ENCODE measurements at places on chromosomes 1 and 21.
A peak's percentile ranks its signal among the peaks of the same experiment; 100 is the strongest.

DNA sequence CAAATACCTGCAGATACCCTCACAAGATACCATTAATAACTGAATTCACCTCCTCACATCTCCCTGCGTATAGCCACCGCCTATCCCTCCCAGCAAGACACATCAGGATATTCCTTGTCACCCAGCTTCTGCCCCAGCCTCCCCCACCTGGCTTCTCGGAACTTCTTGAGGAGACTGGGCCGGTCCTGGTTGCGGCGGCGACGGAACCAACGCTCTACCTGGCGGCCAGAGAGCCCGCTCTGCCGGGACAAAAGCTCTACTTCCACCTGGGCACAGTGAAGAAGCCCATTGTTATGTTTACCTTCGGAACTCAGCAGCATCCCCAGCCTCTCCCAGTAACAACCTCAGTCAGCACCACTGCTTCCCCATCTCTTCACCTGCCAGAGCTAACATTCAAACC, 6.7 kb downstream of the CERS2 start:
- no peak overlapping the region for H3K27ac ChIP-seq
- peaks cover 27% of the 10 kb centered on the region for H3K4me1 ChIP-seq
- H3K36me3 ChIP-seq, result peaks cover 81% of the 10 kb centered on the region
- DNase-seq, result no peak

DNA sequence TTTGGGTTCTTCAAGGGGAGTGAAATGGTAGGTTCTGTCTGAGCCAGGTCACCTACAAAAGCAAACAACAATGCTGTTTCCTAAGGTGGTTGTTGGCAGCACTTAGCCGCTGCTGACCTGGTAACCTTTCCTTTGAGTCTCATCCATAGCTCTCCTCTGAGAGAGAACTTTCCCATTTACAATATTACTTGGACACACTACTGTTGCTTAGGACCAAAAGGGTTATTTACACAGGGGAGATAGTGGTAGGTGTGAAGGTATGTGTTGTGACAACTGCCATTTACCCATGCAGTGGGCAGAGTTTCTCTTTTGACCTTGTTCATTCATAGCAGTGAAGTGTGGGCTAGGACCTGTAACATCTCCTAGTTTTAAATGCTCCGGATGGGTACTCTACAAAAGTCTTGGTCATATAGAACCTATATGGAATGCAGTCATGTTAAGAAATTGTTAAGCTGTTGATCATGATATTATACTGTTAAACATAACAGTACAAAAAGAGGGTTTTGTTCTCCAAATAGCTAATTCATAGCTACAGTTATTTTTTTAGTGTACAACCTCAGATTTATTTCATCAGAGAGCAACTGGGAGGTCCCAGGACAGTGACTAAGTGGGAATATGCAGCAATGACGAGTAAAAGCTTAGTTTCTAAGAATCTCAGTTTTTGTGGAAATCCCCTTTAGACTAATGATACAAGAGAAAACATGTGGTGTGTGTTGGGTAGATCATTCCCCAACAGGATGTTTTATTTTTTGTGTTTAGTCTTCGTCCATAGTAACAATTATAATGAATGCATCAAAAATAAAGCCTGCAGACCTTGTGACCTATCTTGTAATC, 219.7 kb downstream of the NFIA start:
- H3K4me1 ChIP-seq, result no peaks in the 10 kb centered on the region
- H3K4me3 ChIP-seq, result no peak overlapping the region
- H3K36me3 ChIP-seq, result no peaks in the 10 kb centered on the region
- no peak for DNase-seq
- H3K27me3 ChIP-seq, result no peaks in the 10 kb centered on the region

GRCh38 chr1:37634992-37635902, 555 bp upstream of the RSPO1 start:
- H3K27ac ChIP-seq, result no peak overlapping the region
- H3K4me1 ChIP-seq, result no peaks in the 10 kb centered on the region
- no peaks in the 10 kb centered on the region for H3K36me3 ChIP-seq
- no peak for DNase-seq
- peaks cover 44% of the 10 kb centered on the region for H3K27me3 ChIP-seq
- no peak overlapping the region for H3K4me3 ChIP-seq

- H3K27ac ChIP-seq, result no peak overlapping the region
- peaks cover 8% of the 10 kb centered on the region for H3K27me3 ChIP-seq
- H3K4me1 ChIP-seq, result no peaks in the 10 kb centered on the region
- peak; percentile 51 for DNase-seq
- H3K36me3 ChIP-seq, result no peaks in the 10 kb centered on the region
- no peak overlapping the region for H3K4me3 ChIP-seq
These were observed 8.5 kb upstream of the ERG start for GRCh38 chr21:38506661-38507281.

- H3K27ac ChIP-seq, result no peak overlapping the region
- no peak for DNase-seq
These were observed 114.6 kb upstream of the PRDX6 start for GRCh38 chr1:173362543-173362942.

GRCh38 chr1:48943393-48943792, 166.7 kb upstream of the BEND5 start:
- no peaks in the 10 kb centered on the region for H3K27me3 ChIP-seq
- no peaks in the 10 kb centered on the region for H3K4me1 ChIP-seq
- H3K4me3 ChIP-seq, result no peak overlapping the region
- DNase-seq, result no peak
- H3K36me3 ChIP-seq, result no peaks in the 10 kb centered on the region

- H3K36me3 ChIP-seq, result no peaks in the 10 kb centered on the region
- DNase-seq, result no peak
- no peak overlapping the region for H3K27ac ChIP-seq
- H3K4me3 ChIP-seq, result no peak overlapping the region
- no peaks in the 10 kb centered on the region for H3K4me1 ChIP-seq
These were observed 227.1 kb downstream of the LRRC7 start for GRCh38 chr1:69794831-69795230.

- no peak overlapping the region for H3K4me3 ChIP-seq
- H3K4me1 ChIP-seq, result no peaks in the 10 kb centered on the region
- no peak overlapping the region for H3K27ac ChIP-seq
- no peaks in the 10 kb centered on the region for H3K36me3 ChIP-seq
- DNase-seq, result no peak
These were observed 49.1 kb upstream of the IFNLR1 start for GRCh38 chr1:24235921-24236788.

DNA sequence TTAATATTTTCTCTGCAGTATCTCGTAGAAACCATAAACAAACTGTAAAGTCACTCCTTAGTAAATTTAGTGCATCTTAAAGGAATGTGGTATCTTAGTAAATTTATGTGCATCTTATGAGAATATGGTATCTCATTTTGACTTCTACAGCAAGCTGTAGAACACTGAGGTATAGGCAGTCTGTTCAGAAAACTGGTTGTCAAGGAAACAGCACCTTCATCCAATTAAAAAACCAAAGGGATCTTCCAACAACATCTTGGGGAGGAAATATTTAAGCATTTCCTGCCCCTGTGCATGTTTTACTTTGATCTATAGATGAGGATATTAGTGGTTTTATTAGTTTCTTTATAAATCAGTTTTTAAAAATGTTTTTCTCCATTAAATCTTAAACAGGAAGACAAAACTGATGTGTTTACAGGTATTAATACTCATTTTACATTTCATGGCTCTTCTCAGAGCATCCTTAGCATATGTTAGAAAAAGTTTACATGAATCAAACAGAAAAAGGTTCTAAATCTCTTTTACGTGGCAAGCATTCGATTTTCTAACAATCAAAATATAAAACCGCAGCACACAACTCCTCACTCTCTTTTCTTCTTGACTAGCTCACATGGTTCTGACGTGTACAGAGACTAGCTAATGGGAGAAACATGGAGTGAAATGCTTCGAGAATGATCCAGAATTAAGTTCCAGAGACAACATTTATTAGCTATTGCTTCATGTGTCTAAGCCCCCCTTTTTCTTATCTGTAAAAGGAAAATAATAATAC, 668.8 kb downstream of the PTPRC start:
- no peaks in the 10 kb centered on the region for H3K36me3 ChIP-seq
- H3K27ac ChIP-seq, result no peak overlapping the region
- no peak for DNase-seq
- H3K27me3 ChIP-seq, result no peaks in the 10 kb centered on the region
- H3K4me1 ChIP-seq, result peaks cover 17% of the 10 kb centered on the region
- H3K4me3 ChIP-seq, result no peak overlapping the region

GRCh38 chr1:162405800-162406199, 6.1 kb downstream of the SH2D1B start:
- H3K4me1 ChIP-seq, result no peaks in the 10 kb centered on the region
- H3K27ac ChIP-seq, result no peak overlapping the region
- no peak overlapping the region for H3K4me3 ChIP-seq
- peaks cover 12% of the 10 kb centered on the region for H3K27me3 ChIP-seq

DNA sequence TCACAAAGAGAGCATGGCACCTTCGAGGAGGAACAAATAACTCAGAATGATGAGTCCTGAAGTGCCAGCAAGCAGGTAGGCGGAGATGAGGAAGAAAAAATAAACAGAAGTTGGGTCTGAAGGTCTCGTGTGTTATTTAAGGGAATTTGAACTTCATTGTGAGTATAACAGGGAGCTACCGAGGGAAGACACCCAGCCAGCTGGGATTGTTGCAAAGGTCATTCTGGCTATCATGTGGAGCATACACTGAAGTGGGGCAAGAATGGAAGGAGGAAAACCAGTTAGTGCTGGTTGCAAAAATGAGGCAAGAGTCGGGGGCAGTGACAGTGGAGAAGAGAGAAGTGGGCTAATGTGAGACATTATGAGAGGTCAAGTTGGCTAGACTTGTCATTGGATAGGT, 53.6 kb upstream of the RAP1A start:
- H3K27ac ChIP-seq, result no peak overlapping the region
- H3K27me3 ChIP-seq, result peaks cover 12% of the 10 kb centered on the region
- no peak for DNase-seq
- H3K4me1 ChIP-seq, result no peaks in the 10 kb centered on the region

GRCh38 chr1:212819726-212820125, 27.7 kb downstream of the SPATA45 start:
- peaks cover 7% of the 10 kb centered on the region for H3K36me3 ChIP-seq
- no peaks in the 10 kb centered on the region for H3K27me3 ChIP-seq
- H3K27ac ChIP-seq, result no peak overlapping the region
- H3K4me3 ChIP-seq, result no peak overlapping the region
- no peaks in the 10 kb centered on the region for H3K4me1 ChIP-seq

- H3K4me1 ChIP-seq, result no peaks in the 10 kb centered on the region
- no peak overlapping the region for H3K4me3 ChIP-seq
- peaks cover 3% of the 10 kb centered on the region for H3K27me3 ChIP-seq
- H3K27ac ChIP-seq, result no peak overlapping the region
- no peak for DNase-seq
- no peaks in the 10 kb centered on the region for H3K36me3 ChIP-seq
These were observed 38.8 kb upstream of the FAM3B start for GRCh38 chr21:41277846-41278245.

- no peaks in the 10 kb centered on the region for H3K4me1 ChIP-seq
- DNase-seq, result no peak
- no peak overlapping the region for H3K4me3 ChIP-seq
- no peaks in the 10 kb centered on the region for H3K36me3 ChIP-seq
These were observed 368.9 kb downstream of the SEC16B start for GRCh38 chr1:177600936-177601335.

DNA sequence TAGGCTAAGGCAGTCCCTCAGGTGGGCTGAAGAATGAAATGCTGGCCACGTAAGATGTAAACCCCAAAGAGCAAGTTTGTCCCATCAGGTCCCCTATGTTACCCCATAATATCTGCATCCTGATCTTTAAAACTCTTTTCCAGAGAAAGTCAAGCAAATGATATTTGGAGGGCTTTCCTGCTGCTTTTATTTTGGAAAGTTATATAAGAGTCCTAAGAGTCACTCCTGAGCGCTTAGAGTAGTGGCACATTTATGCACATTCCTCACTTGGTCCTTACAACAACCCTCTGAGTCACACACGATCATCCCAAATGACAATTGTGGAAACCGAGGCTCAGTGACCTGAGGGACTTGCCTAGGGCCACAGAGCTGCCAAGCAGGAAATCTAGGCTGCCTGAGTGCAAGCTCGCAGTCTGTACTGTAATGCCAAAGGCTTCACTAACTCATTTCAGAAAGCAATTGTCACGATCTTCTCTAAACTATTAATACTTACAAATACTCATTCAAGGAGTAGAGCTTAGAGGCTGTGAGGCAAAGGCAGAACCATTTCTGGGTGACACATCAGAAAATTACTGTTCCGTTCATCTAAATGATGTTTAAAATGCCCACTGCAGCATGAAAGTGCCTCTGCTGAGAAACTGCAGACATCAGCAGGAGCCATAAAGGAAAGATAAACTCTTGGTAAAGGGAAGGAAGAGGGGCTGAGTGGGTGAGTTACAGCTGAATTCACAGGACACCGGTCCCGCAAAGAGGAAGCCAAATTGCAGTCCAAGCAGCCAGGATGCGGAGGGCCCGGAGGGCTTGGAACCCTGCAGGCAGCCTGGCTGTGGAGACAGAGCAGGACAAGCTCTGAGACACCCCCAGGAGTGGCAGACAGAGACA, 30.8 kb downstream of the CAPZB start:
- no peaks in the 10 kb centered on the region for H3K4me1 ChIP-seq
- H3K27ac ChIP-seq, result no peak overlapping the region
- H3K4me3 ChIP-seq, result no peak overlapping the region
- H3K36me3 ChIP-seq, result no peaks in the 10 kb centered on the region
- no peak for DNase-seq

GRCh38 chr1:24390924-24391782, 22.4 kb downstream of the STPG1 start:
- no peak overlapping the region for H3K4me3 ChIP-seq
- no peak overlapping the region for H3K27ac ChIP-seq
- H3K36me3 ChIP-seq, result no peaks in the 10 kb centered on the region
- peak; percentile 64 for DNase-seq
- peaks cover 22% of the 10 kb centered on the region for H3K27me3 ChIP-seq
- H3K4me1 ChIP-seq, result no peaks in the 10 kb centered on the region

DNA sequence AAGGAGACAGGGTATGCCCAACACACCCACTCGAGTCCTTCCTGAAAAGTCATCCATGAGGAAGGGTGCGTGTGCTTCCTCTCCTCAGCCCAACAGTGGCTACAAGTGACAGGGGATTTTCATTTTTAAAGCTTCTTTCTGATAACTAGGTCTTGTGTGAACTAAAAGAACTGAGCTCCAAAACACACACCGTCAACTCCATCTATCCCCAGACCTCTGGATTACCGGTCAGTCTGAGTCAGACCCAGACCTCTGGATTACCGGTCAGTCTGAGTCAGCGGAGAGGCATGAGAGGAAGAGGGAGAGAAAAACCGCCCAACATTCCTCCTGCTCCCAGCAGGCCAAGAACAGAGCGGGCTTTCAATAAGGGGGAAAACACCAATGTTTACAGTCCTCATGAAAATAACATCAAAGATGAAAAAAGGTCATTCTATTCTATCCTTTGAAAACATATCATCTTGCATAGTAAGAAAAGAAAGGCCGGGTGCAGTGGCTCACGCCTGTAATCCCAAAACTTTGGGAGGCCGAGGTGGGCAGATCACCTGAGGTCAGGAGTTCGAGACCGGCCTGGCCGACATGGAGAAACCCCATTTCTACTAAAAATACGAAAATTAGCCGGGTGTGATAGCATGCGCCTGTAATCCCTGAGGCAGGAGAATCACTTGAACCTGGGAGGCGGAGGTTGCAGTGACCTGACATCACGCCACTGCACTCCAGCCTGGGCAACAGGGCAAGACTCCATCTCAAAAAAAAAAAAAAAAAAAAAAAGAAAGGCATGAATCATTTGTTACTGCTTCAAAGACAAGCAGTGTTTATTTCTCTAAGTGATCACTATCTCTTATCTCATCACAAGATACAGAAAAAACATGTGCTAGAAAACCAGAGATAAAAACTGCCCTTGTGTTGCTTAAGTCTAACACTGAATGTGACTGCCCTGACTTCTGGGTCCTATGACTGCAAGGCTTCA, 3.4 kb downstream of the PTTG1IP start:
- peaks cover 76% of the 10 kb centered on the region for H3K4me1 ChIP-seq
- no peak overlapping the region for H3K27ac ChIP-seq
- no peak for DNase-seq
- peaks cover 11% of the 10 kb centered on the region for H3K27me3 ChIP-seq
- no peak overlapping the region for H3K4me3 ChIP-seq

All from DND-41 (cell line).